H1 (cell line): ENCODE measurements at places on chromosomes 1 and 21. TPM values are rescaled to one million over a fixed set of nuclear protein-coding genes. Genes with fewer than 3 reads are reported as not detected.

DNA sequence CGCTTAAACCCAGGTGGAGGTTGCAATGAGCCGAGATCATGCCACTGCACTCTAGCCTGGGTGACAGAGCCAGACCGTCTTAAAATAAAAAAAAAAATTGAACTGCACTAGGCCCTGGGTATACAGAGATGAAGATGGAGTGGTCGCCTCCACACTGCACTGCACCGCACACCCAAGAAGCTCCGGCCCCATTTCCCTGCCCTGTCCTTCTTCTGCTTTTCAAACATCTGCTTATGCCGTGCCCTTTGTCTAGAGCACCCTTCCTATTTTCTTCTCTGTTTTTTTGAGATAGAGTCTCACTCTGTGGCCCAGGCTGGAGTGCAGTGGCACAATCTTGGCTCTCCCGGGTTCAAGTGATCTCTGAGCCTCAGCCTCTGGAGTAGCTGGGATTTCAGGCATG, 17.4 kb downstream of the IQGAP3 start:
- no peak for DNase-seq
- H3K4me3 ChIP-seq = no peak overlapping the region
- no peaks in the 10 kb centered on the region for H3K27me3 ChIP-seq
- no peaks in the 10 kb centered on the region for H3K4me1 ChIP-seq
- 0 out of 2 replicates have a peak, but pooled peaks cover 4% of the 10 kb centered on the region for H3K36me3 ChIP-seq
- no peak overlapping the region for H3K27ac ChIP-seq

GRCh38 chr1:18951818-18952391, 4.6 kb downstream of the IFFO2 start:
- peaks cover 12% of the 10 kb centered on the region; the same call in 1 of the 2 replicates for H3K27me3 ChIP-seq
- no peak for DNase-seq
- H3K36me3 ChIP-seq = no peaks in the 10 kb centered on the region
- H3K27ac ChIP-seq = no peak overlapping the region

DNA sequence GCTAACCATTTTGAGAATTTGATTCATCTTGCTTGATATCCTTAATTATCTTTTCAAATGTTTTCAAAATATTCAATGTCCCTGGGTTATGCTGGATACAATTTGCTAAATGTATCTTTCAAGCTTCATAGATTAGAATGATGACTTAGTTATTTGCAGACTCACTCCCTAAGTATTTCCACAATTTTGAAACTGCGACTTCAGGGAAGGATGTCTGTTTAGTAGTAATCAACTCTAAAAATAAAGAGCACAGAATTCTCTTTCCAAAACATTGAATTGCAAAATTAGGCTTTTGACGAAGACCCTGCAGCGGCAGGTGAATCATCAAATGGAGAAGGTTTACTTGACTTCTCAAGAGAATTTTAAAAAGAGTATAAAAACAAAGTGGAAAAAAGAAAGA, 14.2 kb downstream of the RGS1 start:
- H3K4me3 ChIP-seq = no peak overlapping the region
- H3K27ac ChIP-seq = no peak overlapping the region
- H3K27me3 ChIP-seq = no peaks in the 10 kb centered on the region
- H3K4me1 ChIP-seq = no peaks in the 10 kb centered on the region

GRCh38 chr1:38138498-38139233, 92.1 kb upstream of the POU3F1 start:
- H3K4me1 ChIP-seq = peaks cover 17% of the 10 kb centered on the region
- DNase-seq = no peak
- no peaks in the 10 kb centered on the region for H3K36me3 ChIP-seq
- H3K27ac ChIP-seq = no peak overlapping the region
- peaks cover 2% of the 10 kb centered on the region for H3K27me3 ChIP-seq

GRCh38 chr1:42993502-42994136, 35.0 kb upstream of the SLC2A1 start:
- H3K4me1 ChIP-seq = no peaks in the 10 kb centered on the region
- H3K36me3 ChIP-seq = no peaks in the 10 kb centered on the region
- no peak overlapping the region for H3K4me3 ChIP-seq
- H3K27ac ChIP-seq = no peak overlapping the region
- H3K27me3 ChIP-seq = no peaks in the 10 kb centered on the region

- no peak overlapping the region for H3K27ac ChIP-seq
- no peaks in the 10 kb centered on the region for H3K27me3 ChIP-seq
- no peaks in the 10 kb centered on the region for H3K36me3 ChIP-seq
- DNase-seq = no peak
These were observed 40.4 kb downstream of the TBX15 start for GRCh38 chr1:118947790-118948189.

DNA sequence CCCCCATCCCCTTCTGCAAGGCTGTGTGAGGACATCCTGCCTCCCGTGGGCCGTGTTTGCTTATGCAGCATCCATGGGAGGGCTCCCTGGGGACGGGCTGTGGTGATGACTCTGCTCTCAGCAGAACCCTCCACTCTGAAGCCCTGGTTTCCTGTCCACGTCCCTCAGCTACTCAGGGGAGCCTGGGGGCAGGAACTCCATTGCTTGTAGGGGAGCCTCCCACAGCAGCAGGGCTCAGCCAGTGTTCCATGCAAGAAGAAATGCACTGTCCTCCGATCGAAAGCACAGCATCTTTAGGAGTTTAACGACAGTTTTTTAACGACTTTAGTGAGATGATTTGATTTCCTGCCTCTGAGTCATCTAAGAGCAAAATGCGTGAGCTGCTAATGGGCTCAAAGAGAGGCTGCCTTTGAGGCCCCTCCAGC, 8.3 kb upstream of the KCNAB2 start:
- H3K27me3 ChIP-seq = peaks cover 4% of the 10 kb centered on the region
- H3K4me1 ChIP-seq = peaks cover 13% of the 10 kb centered on the region; the same call in 1 of the 2 replicates
- H3K27ac ChIP-seq = no peak overlapping the region
- no peak for DNase-seq
- H3K4me3 ChIP-seq = no peak overlapping the region

DNA sequence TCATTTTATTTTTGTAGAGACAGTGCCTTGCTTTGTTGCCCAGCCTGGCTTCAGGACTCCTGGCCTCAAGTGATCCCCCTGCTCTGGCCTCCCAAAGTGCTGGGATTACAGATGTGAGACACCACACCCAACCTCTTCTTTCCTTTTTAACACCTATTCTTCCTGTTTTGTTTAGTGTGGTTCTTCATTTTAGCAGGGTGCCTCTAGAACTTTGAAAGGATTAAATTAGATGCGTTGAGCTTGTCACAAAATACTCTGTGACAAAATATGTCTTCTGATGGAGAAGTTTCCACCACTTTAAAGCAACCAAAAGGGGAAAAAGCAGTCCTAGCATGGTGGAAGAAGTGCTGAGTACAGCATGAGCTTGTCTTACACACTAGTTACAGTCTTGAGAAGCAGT, 42.0 kb downstream of the CDC14A start:
- no peaks in the 10 kb centered on the region for H3K36me3 ChIP-seq
- no peak for DNase-seq
- no peak overlapping the region for H3K27ac ChIP-seq

DNA sequence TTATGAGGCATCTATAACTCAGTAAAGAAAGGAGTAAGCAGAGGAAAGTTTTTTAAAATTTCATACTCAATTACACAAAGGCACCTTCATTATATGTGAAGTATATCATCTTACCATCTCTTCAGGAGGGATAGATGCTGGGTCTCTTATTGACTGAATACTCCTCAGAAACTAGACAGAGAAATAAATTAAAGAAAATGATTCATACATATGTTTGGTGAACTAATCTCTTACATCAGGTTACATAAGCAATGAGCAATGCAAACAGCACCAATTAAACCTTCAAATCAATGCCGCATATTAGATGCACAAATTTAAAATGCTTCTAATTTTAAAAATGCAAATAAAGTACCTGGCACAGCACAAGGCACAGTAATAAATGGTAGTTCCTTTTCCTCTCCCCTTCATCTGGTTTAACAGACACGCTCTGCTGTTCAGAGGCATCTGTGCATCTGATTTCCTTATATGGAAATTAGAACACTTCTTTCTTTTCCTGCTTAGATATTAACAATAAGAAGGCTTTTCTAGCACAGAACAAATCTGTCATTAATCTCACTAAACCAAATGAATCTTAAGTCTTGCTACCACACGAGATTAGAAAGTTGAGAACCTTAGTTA, 20.0 kb downstream of the SCYL3 start:
- H3K27ac ChIP-seq = no peak overlapping the region
- no peak overlapping the region for H3K4me3 ChIP-seq
- DNase-seq = no peak
- no peaks in the 10 kb centered on the region for H3K4me1 ChIP-seq
- peaks cover 50% of the 10 kb centered on the region for H3K36me3 ChIP-seq
- H3K27me3 ChIP-seq = no peaks in the 10 kb centered on the region

The ADORA3 gene
- total RNA-seq = not detected in 2 replicates

The PRAMEF15 gene
- total RNA-seq = not detected in 2 replicates

The IFNLR1 gene
- 9.2 and 10.1 TPM in 2 replicates for total RNA-seq

The PIK3CD gene
- total RNA-seq = 24.1 and 24.8 TPM in 2 replicates

The OPTC gene
- 0.78 and 1.1 TPM in 2 replicates for total RNA-seq

The PLA2G5 gene
- not detected in 2 replicates for total RNA-seq

The CLCNKA gene
- total RNA-seq = 0.95 and 1.3 TPM in 2 replicates
